Peyer's patch (tissue), 4 donors: ENCODE measurements at places on chromosomes 4 and X.

- no peaks in the 10 kb centered on the region for H3K36me3 ChIP-seq
- H3K4me1 ChIP-seq, result no peaks in the 10 kb centered on the region
- no peak overlapping the region for H3K4me3 ChIP-seq
- no peak overlapping the region for H3K27ac ChIP-seq
- DNase-seq, result no peak
These were observed 615.4 kb upstream of the GALNT7 start for GRCh38 chr4:172553216-172553615.

GRCh38 chrX:44155126-44155525 lies 181.9 kb upstream of the NDP start:
- H3K4me3 ChIP-seq, result no peak overlapping the region
- H3K27me3 ChIP-seq, result no peaks in the 10 kb centered on the region
- H3K36me3 ChIP-seq, result no peaks in the 10 kb centered on the region
- H3K4me1 ChIP-seq, result no peaks in the 10 kb centered on the region

DNA sequence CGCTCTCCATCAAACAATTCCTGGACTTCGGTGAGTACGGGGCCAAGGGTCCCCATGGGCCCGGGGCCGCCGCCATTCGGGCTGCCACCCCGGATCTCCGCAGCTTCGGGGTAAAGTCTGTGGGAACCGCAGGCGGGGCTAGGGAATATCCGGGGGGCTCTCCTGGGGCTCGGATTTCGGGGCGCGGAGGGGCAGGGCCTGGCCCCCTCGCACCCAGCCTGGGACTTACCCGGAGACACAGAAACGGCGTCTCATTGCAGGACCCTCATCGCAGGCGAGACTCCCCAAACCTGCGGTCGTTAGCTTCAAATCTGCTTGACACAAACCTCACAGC lies 413 bp downstream of the PDK3 start:
- no peaks in the 10 kb centered on the region for H3K4me1 ChIP-seq
- H3K4me3 ChIP-seq, result peak overlapping the region; percentile 90
- DNase-seq, result no peak
- peak overlapping the region; percentile 91 for H3K27ac ChIP-seq
- H3K36me3 ChIP-seq, result no peaks in the 10 kb centered on the region
- H3K27me3 ChIP-seq, result no peaks in the 10 kb centered on the region

GRCh38 chr4:101252721-101253120 lies 94.6 kb downstream of the PPP3CA start:
- no peaks in the 10 kb centered on the region for H3K4me1 ChIP-seq
- H3K27ac ChIP-seq, result no peak overlapping the region
- no peak overlapping the region for H3K4me3 ChIP-seq
- H3K36me3 ChIP-seq, result no peaks in the 10 kb centered on the region
- DNase-seq, result no peak

GRCh38 chr4:100428051-100428450 lies 89.8 kb downstream of the EMCN start:
- no peak for DNase-seq
- H3K27me3 ChIP-seq, result no peaks in the 10 kb centered on the region
- no peak overlapping the region for H3K4me3 ChIP-seq

DNA sequence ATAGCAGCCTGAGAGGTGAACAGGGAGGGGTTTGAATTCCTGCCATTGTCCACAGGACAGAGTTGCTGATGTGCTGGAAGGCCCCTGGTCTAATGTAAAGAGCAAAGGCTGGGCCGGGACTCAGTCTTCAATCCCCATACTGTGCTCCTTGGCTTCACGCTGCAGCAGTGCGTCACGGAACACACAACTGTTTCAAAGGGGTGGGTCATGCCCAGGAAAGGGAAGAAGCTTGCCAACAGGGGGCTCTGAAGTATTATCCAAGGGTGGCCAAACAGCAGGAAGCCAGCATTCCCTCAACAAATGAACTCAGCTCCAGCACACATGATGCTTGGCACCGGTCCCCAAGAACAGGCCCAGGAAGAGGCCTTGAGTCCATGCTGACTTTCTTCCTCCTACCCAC lies 122.5 kb downstream of the NFKB1 start:
- DNase-seq, result no peak
- H3K27ac ChIP-seq, result no peak overlapping the region
- H3K36me3 ChIP-seq, result no peaks in the 10 kb centered on the region
- H3K27me3 ChIP-seq, result no peaks in the 10 kb centered on the region

DNA sequence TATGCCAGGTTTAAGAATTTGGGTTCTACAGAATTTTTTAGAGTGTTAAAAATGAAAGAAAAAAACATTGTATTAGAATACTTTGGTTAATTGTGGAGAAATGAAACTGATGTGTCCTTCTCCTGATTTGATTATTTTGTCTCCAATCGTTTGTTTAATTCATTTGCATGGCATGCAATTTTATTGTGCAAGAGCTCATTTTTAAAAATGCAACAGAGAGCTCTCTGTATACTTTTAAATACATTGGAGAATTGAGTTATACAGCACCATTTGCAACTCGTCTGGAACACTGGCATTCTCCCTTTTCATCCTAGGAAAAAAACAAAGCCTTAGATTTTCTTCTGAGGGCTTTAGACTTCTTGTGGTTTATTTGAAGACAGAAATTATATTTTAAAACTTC lies 689 bp downstream of the EXOC1L start:
- DNase-seq, result no peak
- H3K27ac ChIP-seq, result no peak overlapping the region
- H3K36me3 ChIP-seq, result no peaks in the 10 kb centered on the region
- no peak overlapping the region for H3K4me3 ChIP-seq
- H3K27me3 ChIP-seq, result no peaks in the 10 kb centered on the region

- H3K27ac ChIP-seq, result no peak overlapping the region
- DNase-seq, result no peak
- no peak overlapping the region for H3K4me3 ChIP-seq
These were observed 159.6 kb upstream of the CTSO start for GRCh38 chr4:156113138-156113765.

DNA sequence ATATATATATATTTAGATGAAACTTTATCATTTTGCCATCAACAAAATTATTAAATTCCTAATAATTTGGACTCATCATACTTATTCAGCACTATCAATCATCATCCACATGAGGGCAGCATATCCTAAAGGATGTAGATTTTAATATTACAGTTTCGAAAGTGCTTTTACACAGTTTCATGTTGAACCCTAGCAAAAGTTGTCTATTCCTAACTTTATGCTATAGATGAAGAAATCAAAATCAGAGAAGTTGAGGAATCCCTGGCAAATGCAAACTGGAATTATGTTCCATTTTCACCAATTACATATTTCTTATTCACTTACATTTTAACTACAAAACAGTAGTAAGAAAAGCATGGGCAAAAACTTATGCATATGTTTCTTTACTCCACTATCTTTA lies 36.6 kb upstream of the UGT2A1 start:
- H3K27ac ChIP-seq, result no peak overlapping the region
- no peaks in the 10 kb centered on the region for H3K27me3 ChIP-seq
- no peak for DNase-seq
- H3K36me3 ChIP-seq, result no peaks in the 10 kb centered on the region
- H3K4me3 ChIP-seq, result no peak overlapping the region

GRCh38 chrX:3697701-3698279 lies 15.7 kb downstream of the PRKX start:
- H3K27ac ChIP-seq, result no peak overlapping the region
- H3K36me3 ChIP-seq, result no peaks in the 10 kb centered on the region
- no peaks in the 10 kb centered on the region for H3K4me1 ChIP-seq

DNA sequence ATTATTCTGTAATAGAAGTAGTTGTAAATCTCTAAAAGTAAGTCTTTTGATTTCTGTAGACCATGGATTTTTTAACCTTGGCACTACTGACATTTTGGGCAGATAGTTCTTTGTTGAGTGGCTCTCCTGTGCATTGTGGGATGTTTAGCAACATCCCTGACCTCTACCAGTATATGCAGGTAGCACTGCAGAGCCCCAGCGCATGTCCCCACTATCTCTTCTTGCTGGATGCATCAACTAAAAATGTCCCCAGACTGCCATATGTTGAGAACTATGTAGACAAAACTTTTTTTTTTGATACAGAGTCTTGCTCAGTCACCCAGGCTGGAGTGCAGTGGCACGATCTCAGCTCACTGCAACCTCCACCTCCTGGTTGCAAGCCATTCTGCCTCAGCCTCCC lies 4.8 kb downstream of the UBE2K start:
- no peak overlapping the region for H3K27ac ChIP-seq
- no peak for DNase-seq
- no peaks in the 10 kb centered on the region for H3K36me3 ChIP-seq
- no peaks in the 10 kb centered on the region for H3K4me1 ChIP-seq
